ENCODE measurements at places on chromosomes 13 and 19. TPM values are rescaled to one million over a fixed set of nuclear protein-coding genes. Genes with fewer than 3 reads are reported as not detected.

DNA sequence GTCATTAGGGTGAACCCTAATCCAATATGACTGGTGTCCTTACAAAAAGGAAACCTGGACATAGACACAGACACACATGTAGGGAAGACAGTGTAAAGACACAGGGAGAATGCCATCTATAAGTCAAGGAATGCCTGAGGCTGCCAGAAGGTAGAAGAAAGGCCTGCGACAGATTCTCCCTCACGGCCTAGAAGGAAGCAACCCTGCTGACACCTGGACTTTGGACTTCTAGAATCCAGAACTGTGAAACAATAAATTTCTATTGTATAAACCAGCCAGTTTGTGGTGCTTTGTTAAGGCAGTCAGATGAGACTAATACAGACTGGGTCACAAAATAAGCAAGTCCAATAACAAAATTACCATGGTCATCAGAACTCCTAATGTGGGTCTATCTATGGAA, 120.4 kb downstream of the ENOX1 start:
- no peak for DNase-seq

GRCh38 chr19:51511353-51511752, 9.8 kb upstream of the SIGLEC12 start:
- no peak for DNase-seq

DNA sequence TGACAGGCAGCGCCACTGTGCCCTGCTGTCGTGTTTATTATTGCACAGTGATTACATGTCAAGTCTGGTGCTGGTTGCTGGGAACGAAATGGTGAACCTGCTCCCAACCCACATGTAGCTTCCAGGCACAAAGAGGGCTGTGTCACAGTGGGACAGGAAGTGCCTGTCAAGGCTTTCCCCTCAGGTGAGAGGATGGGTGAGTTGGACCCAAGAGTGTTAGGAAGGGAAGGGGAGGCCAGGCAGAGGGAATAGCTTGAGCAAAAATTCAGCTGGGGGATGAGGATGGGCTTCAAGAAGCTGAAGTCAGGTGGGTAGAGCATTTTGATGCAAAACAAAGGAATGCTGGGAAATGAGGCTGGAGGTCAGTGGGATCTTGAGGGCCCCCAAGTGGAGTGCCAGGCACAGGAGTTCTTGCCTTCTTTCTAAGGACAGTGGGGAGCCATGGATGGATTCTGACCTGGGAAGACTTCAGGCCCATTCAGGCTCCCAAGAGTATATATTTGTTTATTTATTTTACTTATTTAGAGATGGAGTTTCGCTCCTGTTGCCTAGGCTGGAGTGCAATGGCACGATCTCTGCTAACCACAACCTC, 8.5 kb upstream of the QTRT1 start:
- DNase-seq, result peak; percentile 28

- DNase-seq, result no peak
These were observed 2.4 kb downstream of the THAP8 start for GRCh38 chr19:36051637-36052036.

DNA sequence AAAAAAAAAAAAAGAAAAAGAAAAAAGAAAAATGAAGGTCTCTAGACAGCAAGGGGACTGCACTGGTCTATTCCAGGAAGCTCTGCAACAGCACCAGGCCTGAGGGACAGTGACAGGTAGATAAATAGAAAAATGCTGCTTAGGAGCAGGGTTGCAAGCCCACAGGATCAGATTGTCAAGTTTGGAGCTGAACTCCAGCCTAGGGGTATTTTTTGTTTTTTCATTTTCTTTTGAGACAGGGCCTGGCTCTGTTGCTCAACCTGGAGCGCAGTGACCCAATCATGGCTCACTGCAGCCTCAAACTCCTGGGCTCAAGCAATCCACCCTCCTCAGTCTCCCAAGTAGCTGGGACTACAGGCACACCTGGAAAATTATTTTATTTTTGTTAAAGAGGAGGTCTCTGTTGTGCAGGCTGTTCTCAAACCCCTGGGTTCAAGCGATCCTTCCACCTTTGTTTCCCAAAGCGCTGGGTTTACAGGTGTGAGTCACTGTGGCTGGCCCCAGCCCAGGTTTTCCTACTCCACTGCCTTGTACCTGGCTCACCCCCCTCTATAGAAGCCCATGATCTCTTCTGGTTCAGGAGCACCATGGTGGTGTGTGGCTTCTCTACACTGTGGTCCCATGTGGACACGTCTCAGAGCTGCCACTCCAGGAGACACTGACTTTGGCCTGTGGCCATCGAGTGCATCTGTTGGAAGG, 23.9 kb downstream of the POP4 start:
- DNase-seq, result no peak

DNA sequence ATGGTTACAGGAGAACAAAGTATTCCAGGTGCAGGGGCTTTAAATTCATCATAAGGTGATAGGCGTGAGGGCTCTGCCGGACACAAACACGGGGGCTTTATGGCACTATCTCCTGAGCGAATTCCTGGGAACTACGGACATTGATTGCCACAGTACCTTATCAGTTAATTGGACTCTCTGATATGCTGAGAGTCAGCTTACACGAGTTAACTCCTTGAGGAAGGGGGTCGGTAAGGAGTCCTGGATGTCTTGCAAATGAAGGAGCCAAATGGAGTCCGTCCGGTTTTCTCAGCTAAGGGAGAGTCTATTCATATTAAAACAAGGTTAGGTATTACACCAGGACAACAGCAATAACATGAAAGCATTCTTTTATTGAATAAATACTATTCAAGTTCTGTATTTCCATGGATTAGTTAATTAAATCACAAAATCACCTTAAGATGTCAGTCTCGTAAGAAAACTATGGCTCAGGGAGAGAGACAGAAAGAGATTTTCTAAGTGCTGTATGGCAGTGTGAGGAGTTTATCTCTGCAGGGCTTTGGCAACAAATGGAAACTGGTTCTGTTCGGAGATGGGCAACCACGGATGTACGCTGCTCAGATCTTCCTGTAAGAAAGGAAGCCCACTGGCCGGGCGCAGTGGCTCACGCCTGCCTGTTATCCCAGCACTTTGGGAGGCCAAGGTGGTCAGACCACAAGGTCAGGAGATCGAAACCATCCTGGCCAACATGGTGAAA, 26.2 kb upstream of the HIF3A start:
- no peak for DNase-seq

DNA sequence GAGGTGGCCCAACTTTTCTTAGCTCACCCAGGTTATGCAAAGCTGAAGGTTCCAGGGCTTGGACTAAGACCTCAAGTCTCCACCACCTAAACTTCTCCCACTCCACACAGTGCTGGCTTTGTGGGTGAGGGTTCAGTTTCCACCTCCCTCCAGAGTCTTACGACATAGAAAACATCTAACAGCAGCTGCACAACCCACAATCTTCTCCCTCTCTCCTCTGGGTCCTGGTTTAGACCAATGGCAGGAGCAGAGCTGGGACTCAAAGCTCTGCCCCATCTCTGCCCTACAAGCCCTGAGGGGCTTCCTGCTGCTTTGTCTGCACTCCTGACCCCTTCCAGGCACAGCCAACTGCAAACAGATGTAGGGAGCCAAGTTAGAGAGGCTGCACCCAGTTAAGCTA, 16.0 kb downstream of the IRGC start:
- no peak for DNase-seq

DNA sequence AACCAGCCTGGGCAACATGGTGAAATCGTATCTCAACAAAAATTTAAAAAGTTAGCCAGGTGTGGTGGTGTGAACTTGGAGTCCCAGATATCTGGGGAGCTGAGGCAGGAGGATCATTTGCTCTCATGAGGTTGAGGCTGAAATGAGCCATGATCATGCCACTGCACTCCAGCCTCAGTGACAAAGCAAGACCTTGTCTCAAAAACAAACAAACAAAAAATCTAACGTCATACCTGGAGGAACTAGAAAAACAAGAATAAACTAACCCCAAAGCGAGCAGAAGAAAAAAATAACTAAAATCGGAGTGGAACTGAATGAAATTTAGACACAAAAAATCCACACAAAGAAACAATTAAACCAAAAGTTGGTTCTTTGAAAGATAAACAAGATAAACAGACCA, 1885.1 kb downstream of the OLFM4 start:
- no peak for DNase-seq

GRCh38 chr13:94813920-94814475, 101.7 kb upstream of the SOX21 start:
- no peak for DNase-seq

GRCh38 chr13:33509642-33510229, 224.2 kb upstream of the STARD13 start:
- peak; percentile 59 for DNase-seq

DNA sequence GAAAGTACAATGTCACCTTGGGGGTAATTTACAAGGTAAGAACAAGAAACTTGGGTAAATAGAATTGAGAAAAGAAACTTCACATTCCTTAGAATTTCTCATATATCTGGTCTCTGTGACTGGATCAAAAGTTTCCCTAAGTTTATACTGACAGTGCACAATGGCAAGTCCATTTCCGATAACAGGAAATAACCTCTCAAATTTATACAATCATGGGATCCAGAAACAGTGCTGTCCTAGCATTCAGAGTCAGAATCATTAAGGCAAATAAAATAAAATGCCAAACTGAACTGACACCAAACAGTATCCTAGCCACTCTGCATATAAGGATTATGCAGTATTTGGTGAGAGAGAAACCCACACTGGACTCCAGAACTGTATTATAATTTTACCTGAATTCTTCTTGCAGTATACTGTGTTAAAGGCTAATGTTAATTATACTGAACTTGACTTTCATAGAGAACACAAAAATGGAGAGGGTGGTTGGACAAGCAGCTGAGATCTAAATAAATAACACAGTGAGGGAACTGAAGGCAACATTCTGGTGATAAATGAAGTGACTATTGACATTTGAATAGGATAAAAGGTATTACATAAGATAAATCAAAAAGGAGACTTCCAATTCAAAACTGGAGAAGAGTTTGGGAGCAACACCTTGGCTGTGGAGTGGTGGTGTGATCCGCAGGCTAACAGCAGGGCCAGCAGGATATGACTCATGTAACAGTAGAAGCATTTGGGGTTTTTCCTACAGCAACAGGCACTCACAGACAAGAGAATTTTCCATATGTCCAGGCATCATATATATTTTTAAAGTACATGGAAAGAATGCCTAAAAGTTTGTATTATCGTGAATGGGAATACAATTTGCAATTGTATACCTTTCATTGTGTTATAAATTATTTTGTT, 932.5 kb upstream of the MIR17HG start:
- no peak for DNase-seq

FAM216B gene
- total RNA-seq, result 3.1 TPM

CLEC17A gene
- total RNA-seq, result not detected
